ENCODE measurements at places on chromosomes 2 and 18.

DNA sequence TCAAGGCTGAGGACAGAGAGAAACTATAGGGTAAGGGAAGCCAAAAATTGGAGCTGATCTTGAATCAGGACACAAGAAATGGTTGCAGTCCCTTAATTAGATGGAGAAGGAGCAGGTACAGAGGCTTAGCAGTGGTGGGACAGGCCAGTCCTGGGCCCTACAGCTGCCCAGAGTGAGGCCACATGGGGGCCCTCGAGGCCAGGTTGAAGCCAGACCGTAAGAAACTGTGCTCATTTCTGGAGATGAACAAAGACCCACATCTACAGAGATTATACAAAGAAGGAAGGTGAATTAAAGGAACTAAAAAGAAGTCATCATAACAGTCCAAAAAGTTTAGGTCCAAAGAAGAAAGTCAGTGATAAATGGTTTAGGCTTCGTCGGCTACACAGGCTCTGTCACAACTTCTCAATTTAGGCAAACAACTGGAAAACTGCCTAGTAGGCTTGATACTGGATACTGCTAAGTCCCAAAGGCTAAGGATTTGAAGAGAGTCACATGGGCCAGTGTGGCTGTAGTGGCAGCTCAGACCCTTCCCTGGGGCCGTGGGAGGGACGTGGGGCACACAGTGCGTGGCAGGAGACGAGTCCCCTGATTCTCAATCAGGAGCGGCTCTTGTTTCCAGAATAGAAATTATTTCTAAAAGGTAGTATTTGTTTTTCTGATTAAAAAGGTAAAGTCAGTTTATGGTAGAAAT, 50.4 kb upstream of the CNGA3 start:
- no peak for DNase-seq

- no peak for DNase-seq
These were observed 42.7 kb downstream of the KCNF1 start for GRCh38 chr2:10954416-10954815.

- no peak for DNase-seq
These were observed 186.3 kb downstream of the LOXHD1 start for GRCh38 chr18:46470714-46471113.

DNA sequence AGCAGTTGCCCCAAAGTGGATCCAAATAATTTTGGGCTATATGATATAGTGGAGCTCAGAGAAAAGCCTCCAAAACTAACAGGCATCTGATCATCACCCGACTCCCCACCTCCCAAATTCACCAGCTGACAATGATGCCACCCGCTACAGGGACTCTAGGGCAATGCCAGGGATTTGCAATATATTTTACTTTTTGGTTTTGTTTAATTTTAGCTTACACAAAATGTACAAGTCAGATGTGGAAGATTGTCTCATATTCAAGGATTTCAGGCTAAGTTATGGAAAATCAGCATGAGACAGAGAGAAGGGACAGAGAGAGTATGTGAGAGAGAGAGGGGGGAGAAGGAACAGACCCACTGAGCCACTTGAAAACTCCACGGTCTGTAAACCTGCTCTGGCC, 187.4 kb downstream of the TMEM247 start:
- no peak for DNase-seq

DNA sequence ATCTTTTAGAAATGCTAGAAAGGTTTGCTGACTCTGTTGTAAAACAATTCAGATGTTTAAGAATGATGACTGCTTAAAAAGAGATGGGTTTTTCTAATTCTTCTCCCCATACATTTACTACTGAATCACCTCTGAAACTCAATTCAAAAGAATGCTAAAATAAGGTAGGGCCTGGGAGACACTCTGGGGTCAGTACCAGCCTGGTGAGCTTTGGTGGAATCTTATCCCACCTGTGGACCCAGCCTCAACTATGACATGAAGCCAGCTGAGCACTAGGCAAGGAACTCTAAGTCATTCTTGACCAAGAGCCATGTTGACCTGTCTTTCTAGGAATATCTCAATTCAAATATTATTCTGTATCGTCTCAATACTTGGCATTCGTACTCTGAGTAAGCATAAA, 44.3 kb downstream of the IWS1 start:
- DNase-seq, result no peak

DNA sequence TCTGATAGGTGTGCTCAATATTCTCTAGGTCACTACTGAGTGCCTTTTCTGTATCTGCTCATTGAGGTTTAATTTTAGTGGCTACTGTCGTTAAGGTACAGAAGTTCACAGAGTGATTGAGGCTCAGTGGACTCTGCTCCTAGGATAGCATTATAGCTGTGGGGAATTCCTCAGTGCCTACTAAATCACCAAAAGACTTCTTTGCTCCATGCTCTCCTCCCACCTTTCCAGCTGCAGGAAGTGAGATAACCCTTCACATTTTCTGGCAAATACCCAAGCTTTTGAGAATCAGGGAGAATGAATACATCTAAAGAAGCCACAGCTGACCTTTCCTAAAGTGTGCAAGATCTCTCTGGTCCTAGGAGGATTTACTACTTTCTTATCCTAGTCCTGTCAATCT, 95.2 kb upstream of the FSIP2 start:
- no peak for DNase-seq

- no peak for DNase-seq
These were observed 29.6 kb upstream of the ENOSF1 start for GRCh38 chr18:741931-742512.

- DNase-seq, result no peak
These were observed 144.9 kb upstream of the POU3F3 start for GRCh38 chr2:104708967-104709366.

GRCh38 chr2:14454202-14454601, 178.3 kb upstream of the LRATD1 start:
- no peak for DNase-seq

DNA sequence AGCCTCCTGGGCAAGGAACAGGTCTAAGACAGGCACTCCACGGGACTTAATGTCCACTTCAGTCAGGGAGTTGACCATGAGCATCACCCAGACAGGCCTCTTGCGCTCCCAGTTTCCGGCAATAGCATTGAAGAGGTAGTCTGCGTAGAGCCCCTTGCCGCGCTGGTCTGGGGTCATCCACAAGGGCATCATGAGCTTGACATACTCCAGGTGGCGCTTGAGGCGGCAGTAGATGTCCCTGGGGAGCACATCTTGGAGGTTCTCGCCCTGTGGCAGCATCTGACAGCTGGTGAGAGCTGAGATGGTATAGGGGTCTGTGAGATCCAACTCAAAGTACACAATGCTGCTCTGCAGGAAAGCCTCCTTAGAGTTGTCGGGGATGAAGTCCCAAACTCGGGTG, 10.6 kb downstream of the TRABD2A start:
- peak; percentile 63 for DNase-seq

GRCh38 chr2:20472569-20472968, 25.7 kb downstream of the RHOB start:
- DNase-seq, result no peak

- DNase-seq, result no peak
These were observed 21.7 kb downstream of the ADD2 start for GRCh38 chr2:70746094-70746974.

DNA sequence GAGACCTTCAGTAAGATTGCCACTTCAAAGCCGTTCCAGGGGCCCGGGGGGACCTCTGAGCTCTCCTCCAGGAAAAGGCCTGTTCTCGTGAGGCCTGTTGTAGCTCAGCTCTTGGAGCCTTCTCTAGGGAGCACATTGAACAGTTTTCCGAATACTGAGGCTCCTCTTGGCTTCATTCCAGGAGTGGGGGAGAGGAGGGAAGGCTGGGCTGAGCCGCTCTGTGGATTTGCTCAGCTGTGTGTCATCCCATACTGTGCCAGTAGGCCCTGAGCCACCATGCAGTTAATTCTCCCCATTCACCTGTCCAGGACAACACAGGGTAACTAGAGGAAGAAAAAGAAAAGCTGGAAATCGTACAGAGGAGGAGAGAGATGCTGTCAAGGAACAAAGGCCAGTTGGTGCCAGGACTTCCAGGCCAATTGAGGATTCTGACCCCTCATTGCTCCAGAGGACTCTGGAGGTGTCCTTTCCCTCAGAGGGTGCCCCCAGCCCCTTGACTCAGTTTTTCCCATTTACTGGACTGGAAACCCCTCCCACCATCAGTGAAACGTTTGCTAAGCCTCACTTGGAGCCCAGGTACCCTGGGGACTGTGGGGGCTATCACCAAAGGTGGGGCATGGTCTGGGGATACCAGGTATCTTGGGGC, 41.4 kb downstream of the HS1BP3 start:
- DNase-seq, result peak; percentile 17

- DNase-seq, result no peak
These were observed 160.5 kb downstream of the XIRP2 start for GRCh38 chr2:167048829-167049228.

DNA sequence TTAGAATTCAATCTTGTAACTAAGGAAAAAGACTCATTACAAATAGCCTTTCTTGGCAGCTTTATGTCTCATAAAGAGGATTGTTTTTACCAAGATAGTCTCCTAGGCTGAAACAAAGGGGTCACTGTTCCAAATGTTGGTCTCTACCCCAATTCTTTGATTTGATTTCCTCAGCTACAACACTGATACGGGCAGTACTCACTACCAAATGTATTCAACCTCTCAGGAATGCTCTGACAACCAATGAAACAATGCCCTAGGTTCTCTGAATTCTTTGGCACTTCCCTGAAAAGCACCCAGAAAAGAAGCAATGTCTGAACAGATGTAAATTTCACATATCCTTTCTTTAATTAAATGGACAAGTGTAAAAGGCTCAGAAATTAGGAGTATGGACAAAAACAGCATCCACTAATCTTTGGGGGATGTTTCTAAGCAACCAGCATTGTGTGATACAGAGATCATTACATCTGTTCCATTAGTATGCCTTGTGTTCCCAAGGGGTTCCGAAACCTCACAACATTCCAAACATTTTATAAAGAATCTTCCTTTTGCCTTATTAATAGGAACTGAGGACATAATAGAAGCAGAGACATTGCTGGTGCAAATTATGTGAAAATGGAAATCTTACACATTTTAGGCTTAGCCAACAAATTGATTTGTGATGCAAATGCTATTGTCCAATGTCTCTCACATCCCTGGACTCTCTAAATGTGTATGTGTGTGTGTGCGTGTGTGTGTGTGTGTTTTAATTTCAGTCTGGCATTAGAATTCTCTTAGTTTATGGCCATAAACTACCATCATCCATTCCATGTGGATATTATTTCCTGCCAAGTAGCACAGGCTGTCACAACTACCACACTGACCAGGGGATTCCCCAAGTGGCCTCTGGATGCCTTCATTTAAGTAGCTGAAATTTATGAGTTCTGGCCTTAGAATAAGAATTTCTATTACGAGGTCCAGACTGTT, 276.0 kb downstream of the MTX2 start:
- no peak for DNase-seq

DNA sequence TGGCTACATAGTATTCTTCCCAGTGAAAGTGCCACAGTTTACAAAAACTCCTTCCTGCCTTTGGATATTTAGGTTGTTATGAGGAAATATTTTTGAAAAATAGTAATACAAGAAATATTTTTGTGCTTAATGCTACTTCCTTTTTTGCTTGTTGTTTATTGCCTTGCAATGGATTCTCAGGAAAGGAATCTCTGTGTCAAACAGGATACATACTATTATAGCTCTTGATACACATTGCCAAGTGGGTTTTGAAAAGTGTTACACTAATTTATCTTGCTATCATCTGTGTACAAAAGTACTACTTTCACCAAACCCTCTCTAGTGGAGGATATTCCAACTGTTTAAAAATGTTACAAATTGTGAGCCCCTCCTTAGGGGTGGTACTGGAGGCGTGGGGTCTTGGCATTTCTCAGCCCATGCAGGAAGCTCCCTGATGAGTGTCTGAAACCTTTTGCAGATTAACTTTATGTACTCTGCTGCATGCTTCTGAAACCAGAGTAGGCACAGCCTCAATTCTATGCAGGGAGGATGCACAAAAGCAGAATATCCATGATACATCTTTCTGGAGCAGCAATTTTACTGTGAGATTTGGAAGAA, 54.5 kb downstream of the EVA1A start:
- no peak for DNase-seq

GRCh38 chr2:58862244-58862643, 621.1 kb upstream of the FANCL start:
- DNase-seq, result no peak

DNA sequence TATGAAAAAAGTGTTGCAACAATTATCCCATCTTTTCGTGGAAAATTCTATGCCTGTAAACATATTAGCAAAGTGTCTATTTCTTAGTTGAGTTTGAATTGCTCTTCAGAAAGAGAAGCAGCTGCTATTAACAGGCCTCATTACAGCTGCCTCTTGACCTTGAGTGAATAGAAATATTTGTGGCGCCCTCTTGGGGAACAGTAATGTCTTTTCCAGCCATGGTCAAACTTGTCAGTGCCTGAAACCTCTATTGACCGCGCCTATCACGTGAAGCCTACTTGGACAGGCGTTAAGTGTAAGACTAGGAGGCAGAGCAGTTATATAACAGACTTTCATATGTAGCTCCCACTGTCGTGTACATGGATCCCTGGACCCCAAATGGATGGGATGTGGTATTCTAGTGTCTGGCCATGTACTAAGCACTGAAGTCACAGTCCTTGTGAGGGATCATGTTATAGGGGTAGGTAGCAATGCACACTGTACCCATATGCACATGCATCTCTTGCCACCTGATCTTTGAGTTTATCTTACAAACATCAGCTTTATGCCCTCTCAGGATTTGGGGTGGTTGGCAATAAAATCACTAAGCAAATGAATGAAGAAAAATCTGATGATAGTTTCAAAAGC, 245.0 kb downstream of the PTGR3 start:
- no peak for DNase-seq

GRCh38 chr2:240060977-240061591, 7.8 kb upstream of the OR6B3 start:
- no peak for DNase-seq

DNA sequence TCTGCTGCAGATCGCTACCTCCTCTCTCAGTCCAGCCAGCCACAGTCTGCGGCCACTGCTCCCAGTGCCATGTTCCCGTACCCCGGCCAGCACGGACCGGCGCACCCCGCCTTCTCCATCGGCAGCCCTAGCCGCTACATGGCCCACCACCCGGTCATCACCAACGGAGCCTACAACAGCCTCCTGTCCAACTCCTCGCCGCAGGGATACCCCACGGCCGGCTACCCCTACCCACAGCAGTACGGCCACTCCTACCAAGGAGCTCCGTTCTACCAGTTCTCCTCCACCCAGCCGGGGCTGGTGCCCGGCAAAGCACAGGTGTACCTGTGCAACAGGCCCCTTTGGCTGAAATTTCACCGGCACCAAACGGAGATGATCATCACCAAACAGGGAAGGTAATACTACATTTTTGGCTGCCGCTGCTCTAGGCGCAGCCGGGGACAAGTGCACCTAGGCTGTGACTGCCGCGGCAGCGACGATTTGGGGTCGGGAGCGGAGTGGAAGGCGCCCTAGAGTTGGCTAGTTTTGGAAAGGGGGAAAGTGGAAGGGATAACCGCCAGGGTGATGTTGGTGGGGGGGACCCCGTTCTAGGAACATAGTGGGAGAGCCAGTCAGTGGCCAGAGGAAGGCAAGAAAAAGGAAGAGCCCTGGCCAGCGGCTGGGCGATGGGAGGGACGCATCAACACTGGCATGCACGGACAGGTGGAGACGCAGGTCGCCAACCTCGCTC, 776 bp downstream of the TBR1 start:
- peak; percentile 61 for DNase-seq

GRCh38 chr2:9630117-9630735, 571 bp downstream of the YWHAQ start:
- peak; percentile 92 for DNase-seq

- no peak for DNase-seq
These were observed 110.3 kb upstream of the SH3BP4 start for GRCh38 chr2:234841321-234842015.
